ENCODE measurements at places on chromosomes 16 and 17.

DNA sequence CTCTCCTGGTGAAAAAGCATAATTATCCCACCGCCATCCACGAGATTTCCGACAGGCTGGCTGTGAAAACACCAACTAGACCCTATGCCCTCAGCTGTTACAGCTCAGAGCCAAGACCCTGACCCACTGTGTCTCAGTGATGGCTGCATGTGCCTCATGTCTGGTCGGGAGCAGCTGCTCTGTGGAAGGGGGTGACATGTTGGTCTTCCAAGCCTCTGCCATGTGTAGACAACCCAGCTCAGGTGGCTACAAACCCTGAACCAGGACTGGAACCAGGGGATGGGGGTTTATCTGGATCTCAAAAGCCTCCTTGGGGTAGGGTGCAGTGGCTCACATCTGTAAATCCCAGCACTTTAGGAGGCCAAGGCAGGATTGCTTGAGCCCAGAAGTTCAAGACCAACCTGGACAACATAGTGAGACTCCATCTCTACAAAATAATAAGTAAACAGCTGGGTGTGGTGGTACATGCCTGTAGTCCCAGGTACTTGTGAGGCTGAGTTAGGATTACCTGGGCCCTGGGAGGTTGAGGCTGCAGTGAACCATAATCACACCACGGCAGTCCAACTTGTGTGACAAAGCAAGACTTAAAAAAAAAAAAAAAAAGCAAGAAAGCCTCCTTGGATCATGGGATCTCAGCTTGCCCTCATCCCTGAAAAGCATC lies 220.3 kb downstream of the CPPED1 start:
- no peak for DNase-seq

- no peak for DNase-seq
Observed at GRCh38 chr17:47898241-47898640, 2.2 kb downstream of the SP2 start.

DNA sequence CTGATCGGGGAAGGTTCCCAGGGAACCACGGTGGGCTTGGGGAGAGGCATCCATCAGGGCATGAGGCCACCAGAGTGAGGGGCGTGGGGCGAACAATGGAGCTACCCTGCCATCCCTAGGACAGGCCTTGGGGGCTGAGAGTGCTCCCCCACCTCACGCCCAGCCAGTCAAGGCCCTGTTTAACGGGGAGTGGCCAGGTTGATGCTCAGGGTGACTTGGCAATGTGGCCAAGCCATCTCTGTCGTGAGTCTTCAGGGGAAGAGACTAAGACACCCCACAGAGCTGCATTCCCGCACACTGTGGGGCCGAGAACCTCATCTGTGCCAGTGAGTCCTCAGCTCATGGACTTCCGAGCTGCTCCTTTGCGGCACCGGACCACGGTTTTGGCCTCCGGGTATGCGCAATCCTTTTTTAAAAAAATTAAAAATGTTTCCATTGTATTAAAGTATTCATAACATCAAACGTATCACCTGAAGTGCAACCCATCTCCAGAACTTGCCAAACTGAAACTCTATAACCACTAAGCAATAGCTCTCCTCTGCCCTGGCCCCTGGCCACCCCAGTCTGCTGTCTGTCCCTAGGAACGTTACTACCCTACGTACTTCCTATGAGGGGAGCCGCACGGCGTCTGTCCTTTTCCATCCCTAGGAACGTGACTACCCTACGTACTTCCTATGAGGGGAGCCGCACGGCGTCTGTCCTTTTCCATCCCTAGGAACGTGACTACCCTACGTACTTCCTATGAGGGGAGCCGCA lies 71.8 kb upstream of the DOC2B start:
- no peak for DNase-seq

- DNase-seq = no peak
Observed at GRCh38 chr17:56023851-56024250, 129.4 kb upstream of the ANKFN1 start.

DNA sequence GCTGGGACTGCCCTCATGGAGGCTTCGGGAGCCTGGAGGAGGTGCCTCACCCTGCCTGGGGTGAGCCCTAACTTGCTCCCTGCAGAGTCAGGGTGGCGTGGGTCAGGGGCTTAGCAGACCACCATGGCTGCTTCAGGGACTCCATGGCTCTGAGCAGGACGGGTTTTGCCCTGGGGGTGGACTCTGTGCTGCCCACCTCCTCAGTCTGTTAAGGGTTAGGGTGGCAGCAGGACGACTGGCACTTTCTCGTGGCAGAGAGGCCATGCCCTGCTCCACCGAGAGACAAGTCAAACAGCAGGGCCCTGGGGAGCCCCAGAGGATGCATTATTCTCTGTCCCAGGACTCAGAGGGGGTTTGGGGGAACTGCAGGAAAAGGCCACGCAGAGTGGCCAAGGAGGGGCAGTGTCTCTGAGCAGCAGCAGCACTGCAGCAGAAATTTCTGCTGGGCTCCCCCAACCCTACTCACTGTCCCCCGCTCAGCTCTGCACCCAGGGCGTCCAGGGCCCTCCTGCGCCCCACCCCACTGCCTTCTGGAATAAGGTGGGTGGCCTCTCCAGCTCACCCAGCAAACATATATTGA lies 1.8 kb upstream of the PRSS22 start:
- no peak for DNase-seq

DNA sequence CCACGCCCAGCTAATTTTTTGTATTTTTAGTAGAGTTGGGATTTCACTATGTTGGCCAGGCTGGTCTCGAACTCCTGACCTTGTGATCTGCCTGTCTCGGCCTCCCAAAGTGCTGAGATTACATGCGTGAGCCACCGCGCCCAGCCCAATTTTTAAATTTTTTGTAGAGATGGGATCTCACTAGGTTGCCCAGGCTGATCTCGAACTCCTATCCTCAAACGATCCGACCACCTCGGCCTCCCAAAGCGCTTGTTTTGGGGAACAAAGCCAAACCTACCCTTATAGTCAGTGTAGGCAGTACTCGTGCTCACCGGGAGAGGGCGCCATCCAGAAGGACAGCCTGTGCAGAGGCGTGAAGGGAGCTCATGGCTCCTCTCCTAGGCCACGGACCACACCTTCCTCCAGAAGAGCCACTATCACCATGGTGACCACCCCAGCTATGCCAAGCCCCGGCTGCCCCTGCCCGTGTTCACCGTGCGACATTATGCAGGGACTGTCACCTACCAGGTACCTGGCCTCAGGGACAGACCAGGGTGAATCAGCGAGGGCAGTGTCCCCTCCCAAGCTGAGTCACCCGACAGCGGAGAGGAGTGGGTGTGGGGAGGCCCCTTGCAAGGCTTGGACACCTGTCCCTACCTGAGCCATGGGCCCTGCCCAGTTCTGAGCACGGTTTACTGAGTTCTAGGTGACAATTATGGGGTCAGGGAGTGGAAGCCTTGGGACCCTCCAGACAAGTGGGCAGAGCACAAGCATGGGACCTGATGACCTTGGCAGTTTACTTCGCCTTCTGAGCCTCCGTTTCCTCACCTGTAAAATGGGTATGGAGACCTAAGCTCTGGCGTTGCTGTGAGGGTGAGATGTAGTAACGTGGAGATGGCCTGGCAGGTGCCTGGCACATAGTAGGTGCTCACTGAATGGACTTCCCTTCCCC lies 13.7 kb downstream of the MYO15B start:
- DNase-seq = peak; percentile 54

DNA sequence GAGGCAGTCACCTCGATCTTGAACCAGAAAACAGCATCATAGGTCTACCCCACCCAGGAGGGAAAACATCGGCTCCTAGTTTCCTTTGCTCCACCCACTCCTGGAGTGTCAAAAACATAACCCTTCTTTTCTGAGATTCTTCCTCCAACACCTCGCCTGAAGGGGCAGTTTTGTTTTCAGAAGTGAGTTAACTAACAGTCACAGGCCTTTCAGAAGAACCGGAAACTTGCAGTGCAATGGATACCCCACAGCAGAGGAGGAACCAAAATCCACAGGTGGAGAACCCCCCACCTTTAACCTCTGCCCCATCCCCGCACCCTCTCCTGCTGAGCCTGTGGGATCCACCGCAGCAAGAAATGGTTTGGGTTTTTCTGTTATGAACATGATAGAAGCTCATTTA lies 7.8 kb upstream of the TEX2 start:
- DNase-seq = no peak
